GOT3 (cell line): ENCODE measurements at places on chromosomes 13 and 19.

DNA sequence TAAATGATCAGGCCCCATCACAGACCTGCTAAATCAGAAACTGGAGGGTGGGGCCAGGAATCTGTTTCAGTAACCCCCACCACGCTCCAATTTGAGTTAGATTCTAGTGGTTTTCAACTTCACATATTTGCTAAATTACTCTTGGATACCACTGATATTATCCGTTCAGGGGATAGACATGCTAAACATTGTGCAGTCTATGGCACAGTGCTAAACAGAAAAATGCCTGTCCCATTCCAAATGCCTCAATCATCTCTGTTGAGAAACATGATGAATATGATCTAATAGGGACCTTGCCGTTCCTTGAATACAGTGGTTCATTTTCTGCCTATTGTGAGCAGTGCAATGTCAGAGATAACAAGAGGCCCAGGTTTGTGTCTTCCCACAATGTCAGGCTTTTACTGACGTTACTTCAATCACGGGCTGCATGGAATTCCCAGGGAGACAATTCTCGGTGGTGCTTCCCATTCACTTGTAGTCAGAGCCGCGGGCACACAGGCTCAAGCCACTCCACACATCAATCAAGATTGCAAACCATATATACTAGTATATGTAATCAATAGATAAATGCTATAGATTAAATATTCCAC, 52.7 kb downstream of the MYO16 start:
- DNase-seq: no peak

DNA sequence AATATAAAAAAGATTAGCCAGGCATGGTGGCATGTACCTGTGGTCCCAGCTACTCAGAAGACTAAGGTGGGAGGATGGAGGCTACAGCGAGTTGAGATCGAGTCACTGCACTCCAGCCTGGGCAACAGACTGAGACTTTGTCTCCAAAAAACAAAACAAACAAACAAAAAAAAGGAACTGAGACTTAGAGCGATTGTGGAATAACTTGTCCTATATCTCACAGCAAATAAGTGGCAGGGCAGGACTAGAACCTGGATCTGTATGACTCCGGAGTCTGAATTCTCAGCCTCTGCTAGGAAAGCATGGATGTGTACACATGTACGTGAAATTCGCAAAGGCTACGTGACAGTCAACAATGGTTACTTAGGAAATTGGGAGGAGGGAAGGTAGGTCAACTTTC, 20.1 kb downstream of the KRTDAP start:
- DNase-seq: no peak

GRCh38 chr13:42649831-42650230, 75.9 kb downstream of the TNFSF11 start:
- no peak for DNase-seq

DNA sequence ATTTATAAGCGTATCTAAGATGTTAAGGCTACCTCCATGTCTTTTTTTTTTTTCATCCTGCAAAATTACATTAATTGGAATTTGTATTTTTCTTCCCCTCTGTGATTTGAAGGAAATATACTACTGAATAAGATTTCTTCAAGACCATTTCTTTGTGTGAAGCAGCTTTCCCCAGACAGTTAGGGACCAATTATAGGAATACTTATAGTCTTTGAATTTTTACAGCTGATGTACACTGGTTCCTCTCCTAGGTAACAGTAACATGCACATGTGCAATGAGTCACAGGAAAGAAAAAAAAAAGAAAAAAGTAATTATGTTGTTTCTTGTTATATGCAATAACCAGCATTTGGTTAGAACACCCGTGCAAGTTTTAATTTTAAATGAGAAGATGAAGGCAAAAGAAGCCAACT, 82.0 kb downstream of the PCDH9 start:
- no peak for DNase-seq

- DNase-seq: no peak
Measured at GRCh38 chr13:21615427-21615826, 11.5 kb upstream of the MICU2 start.

DNA sequence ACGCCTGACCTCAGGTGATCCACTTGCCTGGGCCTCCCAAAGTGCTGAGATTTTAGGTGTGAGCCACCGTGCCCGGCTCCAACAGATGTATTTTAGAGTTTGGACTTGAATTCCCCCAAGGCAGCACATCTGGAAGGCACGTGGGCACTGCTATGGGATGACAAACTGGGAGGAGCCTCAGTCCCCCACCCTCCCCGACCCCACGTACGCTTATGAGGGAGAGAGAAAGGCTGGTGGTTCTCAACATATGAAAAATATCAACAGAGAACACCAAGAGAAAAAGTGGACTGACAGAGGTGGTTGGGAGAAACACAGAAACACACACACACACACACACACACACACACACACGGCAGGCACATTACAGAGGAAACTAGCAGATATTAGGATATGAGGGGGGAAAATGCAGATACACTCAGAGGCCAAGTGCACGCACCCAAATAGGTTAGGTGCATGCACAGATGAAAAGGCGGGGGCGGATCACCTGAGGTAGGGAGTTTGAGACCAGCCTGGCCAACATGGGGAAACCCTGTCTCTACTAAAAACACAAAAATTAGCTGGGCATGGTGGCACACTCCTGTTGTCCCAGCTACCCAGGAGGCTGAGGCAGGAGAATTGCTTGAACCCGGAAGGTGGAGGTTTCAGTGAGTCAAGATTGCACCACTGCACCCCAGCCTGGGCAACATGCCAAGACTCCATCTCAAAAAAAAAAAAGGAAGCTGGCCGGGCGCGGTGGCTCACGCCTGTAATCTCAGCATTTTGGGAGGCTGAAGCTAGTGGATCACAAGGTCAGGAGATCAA, 3.2 kb downstream of the STX10 start:
- DNase-seq: no peak
